ENCODE measurements at places on chromosomes 13 and 19.

DNA sequence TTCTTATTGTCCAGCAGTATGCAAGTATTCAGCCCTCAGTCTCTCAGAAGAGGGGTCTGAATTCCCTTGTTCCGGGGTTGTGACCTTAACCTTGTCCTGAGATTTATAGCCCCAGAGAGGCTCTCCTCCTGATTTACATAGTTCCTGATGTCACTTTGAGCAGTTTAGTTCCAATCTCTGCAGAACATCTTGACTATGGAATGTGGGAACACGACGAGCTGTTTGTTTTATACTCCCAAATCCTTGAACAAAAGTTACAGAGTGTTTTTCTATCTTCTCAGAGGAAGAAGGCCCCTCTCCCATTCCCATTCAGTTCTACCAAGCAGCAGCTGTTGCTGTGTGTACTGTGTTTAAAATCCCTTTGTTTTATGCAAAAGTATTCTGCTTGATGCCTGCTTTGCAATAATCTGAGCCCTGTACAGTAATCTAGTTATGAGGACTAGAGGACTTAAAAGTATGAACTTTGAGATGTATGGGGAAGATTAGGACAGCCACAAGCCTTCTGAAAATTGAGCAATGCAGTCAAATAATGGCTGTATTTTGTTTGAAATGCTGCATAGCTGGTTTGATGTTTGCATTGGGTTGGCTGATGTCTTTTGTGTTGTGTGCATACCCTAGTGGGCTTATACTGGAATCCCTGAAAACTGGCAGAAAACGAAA lies 74.7 kb downstream of the KL start:
- no peaks in the 10 kb centered on the region for H3K27me3 ChIP-seq
- no peak overlapping the region for H3K27ac ChIP-seq
- H3K4me1 ChIP-seq = peaks cover 5% of the 10 kb centered on the region
- no peaks in the 10 kb centered on the region for H3K36me3 ChIP-seq
- peak; percentile 51 for DNase-seq
- H3K4me3 ChIP-seq = no peak overlapping the region

DNA sequence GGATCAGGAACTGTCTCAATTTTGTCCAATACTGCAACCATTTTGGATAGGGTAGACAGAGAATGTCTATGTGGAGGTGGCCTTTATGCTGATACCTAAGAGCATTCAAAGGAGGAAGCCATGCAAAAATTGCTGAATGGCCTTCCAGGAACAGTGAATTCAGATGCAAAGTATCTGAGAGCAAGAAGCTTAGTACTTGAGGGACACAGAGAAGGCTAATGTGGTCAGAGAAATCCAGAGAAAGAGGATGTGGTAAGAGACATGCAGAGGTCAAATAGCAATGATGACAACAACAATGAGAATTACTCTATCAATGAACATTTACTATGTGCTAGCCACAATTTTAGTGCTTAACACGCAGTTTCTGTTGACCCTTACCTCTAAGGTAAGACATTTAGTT lies 785.6 kb upstream of the KLHL1 start:
- no peak overlapping the region for H3K4me3 ChIP-seq
- no peak overlapping the region for H3K27ac ChIP-seq
- no peak for DNase-seq
- no peaks in the 10 kb centered on the region for H3K36me3 ChIP-seq
- H3K4me1 ChIP-seq = no peaks in the 10 kb centered on the region

- H3K4me1 ChIP-seq = peaks cover 13% of the 10 kb centered on the region
- no peak for DNase-seq
- H3K36me3 ChIP-seq = no peaks in the 10 kb centered on the region
- H3K27ac ChIP-seq = no peak within 1 kb of the TSS
Observed at GRCh38 chr13:33016414-33017322, at the start of gene KL. Gene KL, plus strand, starts transcription at chr13:33016423. Its CDS starts 18 bp downstream, at chr13:33016441.

DNA sequence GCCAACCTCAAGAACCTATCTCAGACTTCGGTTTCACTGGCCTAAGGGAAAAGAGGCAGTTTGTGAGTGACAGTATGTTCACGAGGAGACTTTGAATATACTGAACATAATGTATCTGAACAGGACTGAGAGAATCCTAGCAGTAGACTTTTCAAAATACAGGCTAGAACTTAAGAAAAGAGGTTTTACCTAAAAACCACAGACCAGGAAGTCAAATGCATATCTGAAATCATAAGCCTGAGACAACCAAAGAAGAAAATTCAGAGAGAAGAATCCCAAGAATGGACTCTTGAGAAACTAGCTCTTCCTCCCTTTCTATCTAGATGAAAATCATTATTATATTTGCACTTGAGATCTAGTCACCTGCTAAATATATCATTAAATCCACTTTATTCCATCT lies 17.6 kb downstream of the MYCBP2 start:
- H3K4me3 ChIP-seq = no peak overlapping the region
- no peak overlapping the region for H3K27ac ChIP-seq
- H3K36me3 ChIP-seq = no peaks in the 10 kb centered on the region
- H3K27me3 ChIP-seq = no peaks in the 10 kb centered on the region
- H3K4me1 ChIP-seq = no peaks in the 10 kb centered on the region
- no peak for DNase-seq

- no peak for DNase-seq
- no peaks in the 10 kb centered on the region for H3K4me1 ChIP-seq
- H3K36me3 ChIP-seq = no peaks in the 10 kb centered on the region
- H3K27ac ChIP-seq = no peak overlapping the region
- no peaks in the 10 kb centered on the region for H3K27me3 ChIP-seq
- H3K4me3 ChIP-seq = no peak overlapping the region
Observed at GRCh38 chr13:37601648-37602440, 3.3 kb upstream of the POSTN start.

- no peaks in the 10 kb centered on the region for H3K27me3 ChIP-seq
- no peak overlapping the region for H3K4me3 ChIP-seq
- DNase-seq = no peak
- H3K27ac ChIP-seq = peak overlapping the region; percentile 5
Observed at GRCh38 chr13:110309661-110310524, 2.8 kb downstream of the COL4A2 start.

GRCh38 chr13:58025821-58026220 lies 394.3 kb downstream of the PCDH17 start:
- peak; percentile 65 for DNase-seq
- no peak overlapping the region for H3K4me3 ChIP-seq
- H3K36me3 ChIP-seq = no peaks in the 10 kb centered on the region

DNA sequence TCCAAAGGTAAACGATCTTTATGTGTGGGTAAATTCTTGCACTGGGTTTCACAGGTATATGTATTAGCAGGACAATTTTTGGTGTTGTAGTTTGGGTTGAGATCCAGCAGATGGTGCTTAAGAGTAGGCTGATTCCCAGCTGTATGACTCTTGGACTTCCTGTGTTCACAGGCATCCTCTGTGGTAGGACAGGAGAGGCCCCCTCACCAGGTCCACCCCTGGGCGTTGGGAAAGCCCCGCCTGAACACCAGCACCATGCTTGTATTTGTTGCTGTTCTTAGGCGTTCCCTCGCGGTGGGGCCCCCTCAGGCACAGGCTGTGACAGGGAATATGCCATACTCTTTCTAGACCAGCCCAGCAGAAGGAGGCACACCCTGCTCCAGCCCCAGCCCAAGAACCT lies 49.5 kb upstream of the PCDH17 start:
- no peaks in the 10 kb centered on the region for H3K4me1 ChIP-seq
- no peaks in the 10 kb centered on the region for H3K36me3 ChIP-seq
- no peak for DNase-seq
- no peak overlapping the region for H3K4me3 ChIP-seq
- H3K27ac ChIP-seq = no peak overlapping the region
- no peaks in the 10 kb centered on the region for H3K27me3 ChIP-seq

DNA sequence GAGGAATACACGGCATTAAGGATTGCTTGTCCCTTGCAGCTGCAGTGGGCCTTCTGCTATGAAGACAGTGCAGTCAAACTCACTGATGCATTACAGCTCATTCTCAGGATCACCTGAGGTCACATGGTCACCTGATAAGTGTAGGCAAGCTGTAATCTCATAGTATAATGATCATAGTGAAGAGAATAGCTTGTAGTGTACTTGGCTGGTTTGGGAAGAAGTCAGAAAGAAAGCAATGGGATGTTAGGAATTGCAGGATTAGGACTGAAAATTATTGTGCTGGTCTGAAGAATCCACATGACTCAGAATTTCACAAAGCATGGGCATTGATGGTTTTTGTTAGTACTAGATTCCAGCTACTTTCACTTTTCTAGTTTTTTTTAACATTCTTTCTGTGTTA lies 76.7 kb downstream of the MBNL2 start:
- peak; percentile 70 for DNase-seq
- no peak overlapping the region for H3K4me3 ChIP-seq
- H3K4me1 ChIP-seq = peaks cover 4% of the 10 kb centered on the region
- H3K27ac ChIP-seq = no peak overlapping the region
- H3K36me3 ChIP-seq = no peaks in the 10 kb centered on the region

DNA sequence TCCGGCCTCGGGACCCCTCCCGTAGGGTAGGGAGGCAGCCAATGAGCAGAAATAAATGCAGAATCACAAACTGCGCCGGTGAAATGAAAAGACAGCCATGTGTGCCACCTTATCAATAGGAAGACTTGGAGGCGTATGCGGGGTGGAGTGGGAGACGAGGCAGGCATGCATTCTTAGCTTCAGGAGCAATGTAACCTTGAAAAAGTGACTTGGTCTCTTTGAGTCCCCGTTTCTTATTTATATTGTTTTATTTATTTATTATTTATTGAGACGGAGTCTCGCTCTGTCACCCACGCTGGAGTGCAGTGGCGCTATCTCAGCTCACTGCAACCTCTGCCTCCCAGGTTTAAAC lies 16.0 kb downstream of the SSC5D start:
- H3K27ac ChIP-seq = no peak overlapping the region
- no peak overlapping the region for H3K4me3 ChIP-seq
- peaks cover 15% of the 10 kb centered on the region for H3K36me3 ChIP-seq
- H3K27me3 ChIP-seq = peaks cover 2% of the 10 kb centered on the region
- DNase-seq = no peak

- H3K4me1 ChIP-seq = peaks cover 11% of the 10 kb centered on the region
- H3K27me3 ChIP-seq = no peaks in the 10 kb centered on the region
- H3K36me3 ChIP-seq = peaks cover 53% of the 10 kb centered on the region
- no peak for DNase-seq
- no peak overlapping the region for H3K27ac ChIP-seq
- H3K4me3 ChIP-seq = no peak overlapping the region
Observed at GRCh38 chr19:45515081-45515624, 7.9 kb downstream of the VASP start.

DNA sequence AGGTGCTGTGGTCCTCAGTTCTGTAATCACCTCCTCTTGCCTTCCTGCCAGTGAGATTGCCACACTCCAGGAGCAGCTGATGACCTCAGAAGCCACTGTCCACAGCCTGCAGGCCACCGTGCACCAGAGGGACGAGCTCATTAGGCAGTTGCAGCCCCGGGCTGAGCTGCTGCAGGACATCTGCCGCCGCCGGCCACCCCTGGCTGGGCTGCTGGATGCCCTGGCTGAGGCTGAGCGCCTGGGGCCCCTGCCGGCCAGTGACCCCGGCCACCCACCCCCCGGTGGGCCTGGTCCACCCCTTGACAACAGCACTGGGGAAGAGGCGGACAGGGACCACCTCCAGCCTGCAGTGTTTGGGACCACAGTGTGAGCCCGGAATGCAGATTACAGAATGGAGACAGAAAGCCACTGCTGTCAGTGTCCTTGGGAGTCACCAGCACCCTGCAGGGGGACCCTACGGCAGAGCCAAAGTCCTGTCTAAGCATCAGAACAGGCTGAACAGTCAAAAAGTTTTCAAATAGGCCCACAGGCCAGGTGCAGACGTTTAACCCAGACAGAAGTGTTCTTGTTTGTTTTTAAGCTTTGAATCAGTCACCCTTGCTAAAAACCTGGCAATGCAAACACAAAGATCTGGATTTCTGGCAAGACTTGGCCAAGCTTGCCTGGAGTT lies 4.2 kb downstream of the VMAC start:
- H3K4me1 ChIP-seq = peaks cover 21% of the 10 kb centered on the region
- H3K27ac ChIP-seq = peak overlapping the region; percentile 75
- H3K36me3 ChIP-seq = peaks cover 6% of the 10 kb centered on the region
- H3K27me3 ChIP-seq = no peaks in the 10 kb centered on the region
- DNase-seq = peak; percentile 79

GRCh38 chr19:20237773-20238623 lies 71.0 kb downstream of the ZNF486 start:
- peak overlapping the region; percentile 90 for H3K27ac ChIP-seq
- peaks cover 4% of the 10 kb centered on the region for H3K4me1 ChIP-seq
- peak; percentile 94 for DNase-seq
- H3K4me3 ChIP-seq = peak overlapping the region; percentile 80
- H3K27me3 ChIP-seq = no peaks in the 10 kb centered on the region

- no peaks in the 10 kb centered on the region for H3K36me3 ChIP-seq
- no peak for DNase-seq
- H3K4me3 ChIP-seq = no peak overlapping the region
- H3K27ac ChIP-seq = no peak overlapping the region
Observed at GRCh38 chr19:13401388-13401787, 104.9 kb downstream of the CACNA1A start.

DNA sequence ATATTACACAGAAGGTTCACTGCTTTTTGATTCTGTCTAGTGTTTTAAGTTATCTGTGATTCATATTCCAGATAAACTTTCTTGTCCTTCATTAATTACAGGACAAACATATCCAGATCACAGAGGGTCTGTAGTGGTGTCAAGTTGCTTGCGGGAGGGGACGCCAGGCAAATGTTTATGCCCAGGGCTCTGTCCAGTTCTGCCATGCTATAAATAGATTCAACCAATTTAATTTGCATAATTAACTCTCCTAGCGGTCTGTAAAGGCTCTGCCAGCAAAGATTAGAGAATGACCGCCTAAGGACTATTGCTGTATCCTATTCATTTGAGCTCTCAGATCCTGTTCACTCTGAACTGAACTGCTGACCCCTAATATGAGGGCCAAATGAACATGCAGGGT lies 59.7 kb upstream of the TRPC4 start:
- H3K4me1 ChIP-seq = no peaks in the 10 kb centered on the region
- DNase-seq = no peak
- no peaks in the 10 kb centered on the region for H3K27me3 ChIP-seq
- no peak overlapping the region for H3K4me3 ChIP-seq
- no peaks in the 10 kb centered on the region for H3K36me3 ChIP-seq
- no peak overlapping the region for H3K27ac ChIP-seq

GRCh38 chr13:111515635-111516034 lies 195.2 kb downstream of the TEX29 start:
- no peaks in the 10 kb centered on the region for H3K4me1 ChIP-seq
- H3K36me3 ChIP-seq = no peaks in the 10 kb centered on the region
- no peaks in the 10 kb centered on the region for H3K27me3 ChIP-seq
- H3K4me3 ChIP-seq = no peak overlapping the region

DNA sequence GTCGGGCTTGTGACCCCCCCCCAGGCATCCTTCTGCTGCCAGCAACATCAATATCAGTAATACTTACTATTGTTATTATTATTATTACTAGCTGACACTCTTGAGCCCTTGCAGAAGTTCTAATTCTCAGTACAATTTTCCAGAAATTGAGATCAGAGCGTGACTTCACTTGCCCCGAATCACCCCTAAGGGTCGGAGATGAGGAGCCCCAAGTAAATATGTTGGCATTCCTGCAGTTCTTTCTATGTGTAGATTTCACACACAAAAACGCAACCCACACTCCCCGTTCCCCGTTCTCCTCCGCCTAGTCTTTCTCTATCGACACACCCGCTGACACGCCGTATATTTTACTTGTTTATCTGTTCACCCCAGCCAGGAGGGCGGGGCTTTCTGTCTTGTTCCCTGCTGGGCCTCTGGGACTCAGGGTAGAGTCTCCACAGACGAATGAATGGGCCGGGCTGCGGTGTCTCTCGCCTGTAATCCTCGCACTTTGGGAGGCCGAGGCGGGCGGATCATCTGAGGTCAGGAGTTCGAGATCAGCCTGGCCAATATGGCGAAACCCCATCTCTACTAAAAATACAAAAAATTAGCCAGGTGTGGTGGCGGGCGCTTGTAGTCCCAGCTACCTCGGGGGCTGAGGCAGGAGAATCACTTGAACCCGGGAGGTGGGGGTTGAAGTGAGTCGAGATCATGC lies 14.7 kb downstream of the TLE5 start:
- H3K36me3 ChIP-seq = peaks cover under 1% of the 10 kb centered on the region
- peaks cover 22% of the 10 kb centered on the region for H3K27me3 ChIP-seq
- no peak overlapping the region for H3K27ac ChIP-seq

Data from trophoblast cell (in vitro differentiated cells and primary cell).